ENCODE measurements at places on chromosomes 12 and 14.

- no peak for DNase-seq
Measured at GRCh38 chr12:92470608-92471021, 232.2 kb upstream of the PLEKHG7 start.

DNA sequence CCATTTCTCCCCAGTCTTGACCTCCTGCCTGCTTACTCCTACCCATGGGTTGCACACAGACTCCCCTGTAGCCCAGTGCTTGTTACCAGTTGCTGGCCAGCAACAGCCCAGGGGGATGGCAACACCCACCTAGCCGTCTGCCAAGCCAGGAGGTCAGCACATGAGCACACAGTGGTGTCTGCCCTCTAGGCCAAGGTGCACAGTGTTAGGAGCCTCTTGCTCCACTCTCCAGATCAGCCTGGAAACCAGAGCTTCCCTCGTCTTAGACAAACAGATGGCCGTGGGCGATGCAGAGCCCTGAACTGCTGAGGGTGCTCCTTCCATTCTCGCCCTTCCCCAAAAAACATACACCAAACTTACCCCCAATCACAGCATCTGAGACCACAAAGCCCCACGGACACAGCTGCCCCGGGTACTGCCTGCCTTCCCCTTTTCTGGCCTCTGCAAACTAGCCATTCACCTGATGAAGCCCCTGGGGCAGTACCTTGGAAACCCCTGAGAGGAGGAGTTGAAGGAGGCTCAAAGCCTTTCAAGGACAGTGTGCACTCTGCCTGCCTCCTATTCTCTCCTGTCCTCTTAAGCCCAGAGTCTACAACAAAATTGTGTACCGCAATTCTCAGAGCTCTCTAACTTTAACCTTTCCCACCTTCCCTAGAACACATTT is 1.0 kb upstream of the GPD1 start:
- no peak for DNase-seq

DNA sequence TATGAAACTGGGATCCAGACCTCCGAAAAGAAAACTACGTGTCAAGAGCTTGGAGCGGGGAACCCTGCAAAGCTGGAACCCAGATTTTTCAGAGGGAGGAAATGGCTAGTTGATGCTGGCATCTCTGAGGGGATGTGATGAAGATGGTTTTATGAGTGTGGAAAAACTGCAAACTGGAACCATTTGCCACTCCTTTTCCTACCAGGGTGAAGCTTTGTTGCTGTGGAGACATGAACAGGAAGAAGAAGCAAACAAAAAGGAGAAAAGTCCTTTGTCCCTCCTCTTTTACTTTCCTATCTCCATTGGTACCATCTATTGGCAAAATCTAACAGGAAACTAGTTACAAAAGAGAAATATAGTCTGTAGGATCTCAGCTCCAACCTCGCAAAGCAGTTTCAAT is 39.2 kb downstream of the CDK17 start:
- no peak for DNase-seq

GRCh38 chr14:75125617-75126016 is 1.2 kb downstream of the NEK9 start:
- no peak for DNase-seq

- DNase-seq, result no peak
Measured at GRCh38 chr14:45715946-45716345, 462.9 kb upstream of the MIS18BP1 start.

DNA sequence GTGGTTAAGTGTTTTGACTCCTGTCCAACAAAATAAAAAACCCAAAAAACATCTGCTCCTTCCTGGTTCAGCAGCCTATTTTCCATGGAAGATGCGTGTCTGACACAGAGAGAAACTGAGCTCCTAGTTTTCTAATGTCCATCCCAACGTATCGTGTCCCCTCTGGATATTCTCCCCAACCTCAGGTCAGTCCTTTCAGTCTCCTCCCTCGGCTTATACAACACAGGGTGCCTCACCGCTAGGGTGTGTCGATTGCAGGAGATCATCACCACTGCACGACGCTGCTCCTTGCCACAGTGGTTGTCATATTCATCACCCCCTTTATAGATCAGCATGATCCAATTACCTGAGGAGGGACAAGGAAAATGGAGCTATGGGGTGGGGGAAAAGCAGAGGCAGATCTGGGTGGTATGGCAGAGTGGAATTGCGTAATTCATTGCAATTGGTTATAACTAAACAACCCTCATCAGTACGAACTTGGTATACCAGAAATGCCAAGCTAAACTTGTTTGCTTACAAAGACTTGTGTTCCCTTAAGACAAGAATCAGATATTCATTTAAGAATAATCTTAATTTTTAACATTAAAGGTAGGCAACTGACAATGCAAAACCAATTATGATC is 5.8 kb downstream of the M6PR start:
- no peak for DNase-seq

GRCh38 chr12:31929027-31929526 is 30.1 kb upstream of the RESF1 start:
- DNase-seq, result no peak

DNA sequence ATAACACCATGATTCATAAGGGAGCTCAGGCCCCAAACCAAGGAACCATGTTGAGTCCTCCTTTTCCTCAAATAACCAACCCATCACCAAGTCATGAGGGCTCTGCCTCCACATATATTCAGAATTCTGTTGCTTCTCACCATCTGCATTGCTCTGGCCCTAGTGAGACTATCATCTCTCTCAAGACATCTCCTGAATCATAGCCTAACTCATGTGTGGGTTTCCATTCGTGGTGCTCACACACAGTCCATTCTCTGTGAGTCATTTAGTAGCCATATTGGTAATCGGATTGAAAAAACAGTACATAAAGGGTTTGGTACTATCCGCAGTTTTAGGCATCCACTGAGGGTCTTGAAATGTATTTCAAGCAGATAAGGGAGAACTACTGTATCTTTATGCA is 5.1 kb upstream of the SLC38A2 start:
- no peak for DNase-seq

- no peak for DNase-seq
Measured at GRCh38 chr14:100728962-100729361, 2.3 kb downstream of the DLK1 start.

- DNase-seq, result no peak
Measured at GRCh38 chr14:78637489-78637888, 467.3 kb downstream of the NRXN3 start.

DNA sequence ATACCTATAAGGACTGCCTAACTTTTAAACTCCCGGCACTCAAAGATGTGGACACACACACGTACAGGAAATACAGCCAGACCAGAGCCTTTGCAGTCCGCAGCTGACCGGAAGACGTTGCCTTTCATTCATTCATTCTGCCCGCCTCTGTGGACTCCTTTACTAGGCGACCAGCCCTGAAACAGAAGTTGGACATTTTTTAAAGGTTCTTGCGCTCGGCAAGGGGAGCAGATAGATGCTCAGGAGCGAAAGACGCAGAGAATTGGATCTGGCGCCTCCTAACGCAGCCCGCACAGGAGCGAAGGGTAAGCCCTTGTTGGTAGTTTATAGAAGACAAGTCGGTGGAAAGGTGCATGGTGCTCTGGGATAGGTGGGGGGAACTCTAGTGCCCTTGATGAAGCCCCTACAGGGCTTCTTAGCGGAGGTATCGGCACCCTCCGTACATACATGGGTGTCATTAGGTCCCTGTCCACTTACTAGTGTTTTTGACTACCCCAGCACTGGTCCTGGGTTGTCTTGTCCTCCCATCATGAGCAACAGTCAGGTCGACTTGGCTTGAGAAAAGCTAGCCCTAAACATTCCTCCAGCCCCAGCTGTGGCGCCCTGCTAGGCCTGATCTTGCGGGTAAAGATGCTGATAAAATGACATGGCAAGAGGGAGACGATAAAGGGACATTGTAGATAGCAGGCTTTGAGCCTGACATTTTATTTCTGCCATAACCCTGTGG is at the start of gene KDM2B:
Gene KDM2B, minus strand, starts transcription at position 65 of the 727 bp plus-strand sequence. CDS start 112 bp downstream, outside the sequence.
- peak; percentile 74 for DNase-seq

- DNase-seq, result no peak
Measured at GRCh38 chr12:121774968-121775474, 18.5 kb downstream of the RHOF start.

DNA sequence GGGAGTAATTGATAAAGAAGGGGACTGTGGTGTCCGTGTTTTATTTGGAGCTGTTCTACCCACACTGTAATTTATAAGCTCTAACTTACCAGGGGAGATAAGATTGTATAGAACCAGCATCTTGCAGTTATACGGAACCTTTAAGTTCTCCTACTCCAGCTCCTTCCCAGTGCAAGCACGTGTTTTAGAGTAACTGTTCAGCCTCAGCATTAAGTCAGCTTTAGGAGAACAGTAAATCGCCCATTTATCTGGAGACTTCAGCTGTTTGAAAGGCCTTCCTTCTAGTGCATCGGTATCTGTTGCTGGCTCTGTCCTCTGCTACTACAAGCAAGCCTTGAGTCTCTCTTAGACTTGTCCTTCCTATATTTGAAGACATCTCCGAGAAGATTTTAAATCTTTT is 95.6 kb downstream of the ETV6 start:
- DNase-seq, result no peak

DNA sequence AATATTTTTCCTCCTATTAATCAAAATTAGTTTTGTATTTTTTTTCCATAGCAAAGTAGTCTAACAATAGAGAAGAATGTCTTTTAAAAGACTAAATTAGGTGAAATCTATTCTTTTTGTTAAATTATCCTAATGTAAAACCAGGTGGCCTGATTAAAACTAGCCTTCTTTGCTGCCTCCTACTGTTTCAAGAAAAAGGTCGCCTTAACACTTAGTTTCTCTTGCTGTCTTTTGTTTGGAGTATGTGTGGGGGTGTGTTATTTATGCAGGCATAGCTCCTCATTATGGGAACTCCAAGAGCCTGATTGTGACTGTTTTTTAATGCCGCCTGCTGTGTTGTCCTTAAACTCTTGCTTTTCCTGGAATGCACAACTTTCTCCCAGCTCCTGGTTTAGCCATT is 855.3 kb downstream of the DIO2 start:
- peak; percentile 10 for DNase-seq

DNA sequence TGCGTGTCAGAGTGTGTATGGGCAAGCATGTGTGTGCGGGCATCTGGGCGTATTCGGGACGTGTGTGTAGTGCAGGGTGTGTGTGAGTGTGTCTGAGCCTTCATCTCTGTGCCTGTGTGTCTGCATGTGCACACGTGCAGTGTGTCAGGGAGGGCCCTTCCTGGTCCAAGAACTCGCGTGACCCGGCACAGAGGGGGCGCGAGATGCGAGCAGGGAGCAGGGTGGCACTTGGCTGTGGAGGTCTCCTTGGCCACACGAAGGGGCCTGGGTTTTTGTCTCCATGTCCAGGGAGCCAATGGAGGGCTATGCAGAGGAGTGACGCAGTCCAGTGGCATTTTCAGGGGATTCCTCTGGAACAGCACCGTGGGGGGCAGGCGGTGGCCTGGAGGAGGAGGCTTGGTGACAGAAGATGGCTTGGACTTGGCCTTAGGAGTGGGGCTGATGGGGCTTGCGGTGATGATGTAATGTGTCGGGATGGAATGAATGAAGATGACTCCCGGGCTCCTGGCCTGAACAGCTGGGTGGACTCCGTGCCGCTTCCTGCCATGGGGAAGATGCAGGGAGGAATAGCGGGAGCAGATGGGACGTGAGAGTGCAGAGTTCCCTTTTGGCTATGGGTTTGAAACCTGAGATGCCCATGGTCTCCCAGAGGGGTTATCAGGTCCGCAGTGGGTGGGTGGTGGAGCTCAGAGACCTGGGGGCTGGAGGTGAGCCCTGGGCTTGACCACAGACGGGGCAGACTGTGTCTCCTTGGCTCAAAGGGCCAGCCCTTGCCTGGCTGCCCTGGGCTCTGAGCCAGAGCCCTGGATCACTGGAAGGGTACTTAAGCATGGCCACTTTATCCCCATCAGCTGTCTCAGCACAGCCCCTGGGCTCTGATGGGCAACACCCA is 208.3 kb downstream of the PHETA1 start:
- DNase-seq, result no peak

- no peak for DNase-seq
Measured at GRCh38 chr12:112486361-112486760, 67.6 kb downstream of the PTPN11 start.

All from retina (tissue), 1 donor.